ENCODE measurements at places on chromosomes 6 and 20. TPM values are rescaled to one million over a fixed set of nuclear protein-coding genes. Genes with fewer than 3 reads are reported as not detected.

GRCh38 chr20:45306431-45306982 is at the start of gene RBPJL:
Gene RBPJL (plus strand): TSS chr20:45306840. CDS start chr20:45306923, 83 bp downstream.
- DNase-seq = no peak

DNA sequence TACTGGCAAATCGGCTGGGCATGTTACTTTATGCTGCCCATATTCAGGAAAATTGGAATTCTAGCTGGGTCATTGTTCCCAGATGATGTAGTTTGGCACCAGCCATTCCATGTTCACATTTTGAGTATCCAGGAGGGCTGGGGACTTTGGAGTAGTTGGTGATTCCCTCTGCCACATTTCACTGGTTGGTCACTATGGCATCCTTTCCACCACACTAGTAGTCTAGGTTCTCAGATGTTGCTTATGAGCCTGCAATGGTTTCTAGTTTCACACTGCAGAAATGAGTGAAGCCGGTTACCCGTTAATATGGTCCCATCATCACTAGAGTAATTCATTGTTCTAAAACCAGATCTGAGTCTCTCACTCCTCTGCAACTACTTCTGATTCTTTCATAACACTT is 4.6 kb downstream of the PTPN1 start:
- no peak for DNase-seq

DNA sequence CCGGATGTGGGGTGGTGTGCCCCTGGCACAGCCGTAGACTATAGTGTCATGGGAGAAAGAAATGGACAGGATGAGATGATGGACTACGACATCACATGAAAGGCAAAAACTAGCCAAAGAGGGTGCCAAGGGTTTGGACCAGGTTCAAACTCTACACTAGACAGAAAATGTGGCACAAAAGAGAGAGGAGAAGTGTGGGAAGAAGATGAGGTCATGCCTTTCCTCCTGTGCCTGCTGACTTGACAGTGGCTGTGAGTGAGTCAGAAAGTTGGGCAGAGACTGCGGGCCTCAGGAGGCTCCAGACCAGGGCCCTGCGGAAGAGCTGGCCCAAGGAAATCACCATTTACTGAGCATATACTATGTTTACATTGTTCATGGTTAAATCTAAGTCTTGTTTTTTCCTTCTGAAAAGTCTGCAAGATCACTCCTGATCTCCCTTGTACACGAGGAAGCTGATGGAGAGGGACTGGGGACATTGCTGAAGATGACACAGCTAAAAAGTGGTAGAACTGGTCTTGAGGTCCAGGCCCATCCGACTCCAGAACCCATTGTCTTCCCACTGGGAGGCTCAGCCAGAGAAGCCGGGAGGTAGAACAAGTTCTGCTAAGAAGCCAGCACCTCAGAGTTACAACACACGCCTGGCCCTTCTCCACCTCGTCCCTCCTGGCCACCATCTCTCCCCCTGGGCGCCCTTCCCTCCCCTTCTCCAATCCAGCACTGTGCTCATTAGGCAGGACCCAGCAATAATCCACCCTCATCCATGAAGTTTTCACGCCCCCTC is 35.6 kb downstream of the CNKSR3 start:
- peak; percentile 66 for DNase-seq

DNA sequence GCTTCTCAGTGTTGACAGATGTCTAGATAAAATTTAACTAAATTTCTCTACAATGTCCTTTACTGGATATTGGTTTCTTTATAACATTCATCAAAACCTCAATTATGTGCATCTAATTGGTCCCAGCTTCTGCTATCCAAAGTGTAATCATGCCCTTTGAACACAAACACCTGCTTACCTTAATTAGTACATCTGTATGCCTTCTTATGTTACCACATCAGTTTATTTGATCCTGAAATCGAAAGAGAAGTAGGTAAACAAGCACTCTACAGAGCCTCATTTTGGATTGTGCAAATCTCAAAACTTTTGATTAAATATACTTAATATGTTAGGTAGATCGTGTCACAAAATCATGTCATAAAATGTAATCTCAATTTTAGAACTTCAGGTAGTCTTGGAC is 36.5 kb downstream of the TAB2 start:
- no peak for DNase-seq

The SLCO4A1 gene
- total RNA-seq = 0.72 TPM

DNA sequence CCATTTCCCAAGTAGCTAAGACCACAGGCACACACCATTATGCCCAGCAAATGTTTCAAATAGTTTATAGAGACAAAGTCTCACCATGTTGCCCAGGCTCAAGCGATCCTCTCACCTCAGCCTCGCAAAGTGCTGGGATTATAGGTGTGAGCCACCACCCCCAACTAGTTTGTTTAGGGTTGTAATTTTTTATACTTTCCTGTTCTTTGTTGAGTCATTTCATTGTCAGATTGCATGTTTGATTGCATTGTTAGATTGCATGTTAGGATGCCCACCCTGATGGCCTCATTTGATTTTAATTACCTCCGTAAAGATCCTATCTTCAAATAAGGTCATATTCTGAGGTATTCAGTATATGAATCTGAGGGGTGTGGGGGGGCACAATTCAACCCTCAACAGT is 73.3 kb upstream of the SASH1 start:
- DNase-seq = no peak

DNA sequence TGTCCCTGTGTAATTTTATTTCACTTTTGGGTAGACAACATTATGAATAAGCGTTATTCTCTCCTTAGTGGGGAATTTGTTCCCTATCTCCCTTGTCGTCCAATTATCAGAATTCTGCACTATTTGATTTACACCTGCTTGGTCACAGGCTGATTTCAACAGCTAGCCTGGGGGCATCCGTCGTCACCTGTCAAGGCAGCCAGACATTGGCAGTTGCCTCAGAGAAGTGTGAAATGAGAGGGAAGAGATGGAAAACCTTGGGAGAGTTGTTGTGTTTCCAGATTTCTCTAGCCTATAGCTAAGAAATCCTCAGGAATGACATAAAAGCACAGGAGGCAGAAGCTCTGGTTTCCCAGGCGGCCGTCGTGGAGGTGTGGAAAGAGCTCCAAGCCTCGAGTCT is 891 bp upstream of the GHRH start:
- no peak for DNase-seq

The NKX2-2 gene
- total RNA-seq = not detected

DNA sequence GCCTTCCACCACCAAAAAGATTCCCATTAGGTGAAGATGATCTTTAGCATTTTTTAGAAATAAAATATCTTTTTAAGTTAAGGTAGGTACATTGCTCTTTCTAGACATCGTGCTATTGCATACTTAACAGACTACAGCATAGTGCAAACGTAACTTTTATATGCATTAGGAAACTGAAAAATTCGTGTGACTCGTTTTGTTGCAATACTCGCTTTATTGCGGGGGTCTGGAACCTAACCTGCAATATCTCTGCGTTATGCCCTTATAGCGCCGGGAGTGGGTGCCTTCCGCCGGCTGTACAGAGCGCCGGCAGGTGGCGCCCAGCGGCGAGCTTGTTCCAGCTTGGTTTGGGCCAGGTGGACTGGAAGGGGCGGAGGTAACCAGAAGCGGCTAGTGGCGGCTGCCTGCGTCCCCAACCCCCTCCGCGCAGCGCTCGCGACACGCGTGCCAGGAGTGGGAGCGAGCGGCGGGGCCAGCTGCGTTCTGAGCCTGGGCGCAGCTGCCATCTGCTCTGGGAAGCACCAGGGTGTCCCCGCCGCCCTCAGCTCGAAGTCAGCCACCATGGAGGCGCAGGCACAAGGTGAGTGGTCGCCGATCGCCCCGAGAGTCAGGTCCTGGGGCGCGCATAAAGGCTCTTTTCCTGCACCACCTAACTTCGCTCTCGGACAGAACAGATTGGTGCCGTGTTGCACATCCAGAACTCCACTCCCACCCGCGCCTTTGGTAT is at the start of gene TPD52L1:
TPD52L1 (plus strand) TSS at position 383 of the 727 bp plus-strand sequence; CDS start at position 562, 179 bp downstream.
- peak; percentile 67 for DNase-seq

The HLA-DRA gene
- 0.45 TPM for total RNA-seq

GRCh38 chr20:15166744-15167143 is 829.3 kb upstream of the FLRT3 start:
- no peak for DNase-seq

DNA sequence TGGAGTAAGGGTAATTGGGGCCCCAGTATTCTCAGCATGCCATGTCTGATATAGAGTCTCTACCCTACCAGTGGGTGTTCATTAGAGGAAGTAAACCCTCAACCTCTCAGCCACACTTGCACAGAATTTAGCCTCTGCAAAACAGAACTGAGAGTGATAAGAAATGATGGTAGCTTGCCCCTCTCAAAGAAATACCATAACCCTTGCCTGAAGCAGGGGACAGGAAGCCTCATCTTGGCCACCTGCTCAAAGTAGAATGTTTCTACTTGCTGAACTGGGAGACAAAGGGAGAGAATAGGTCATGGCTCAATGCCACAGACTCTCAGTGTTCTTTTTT is 33.7 kb downstream of the SPTLC3 start:
- no peak for DNase-seq

- peak; percentile 29 for DNase-seq
These were observed 80.4 kb downstream of the AK9 start for GRCh38 chr6:109610590-109610989.

GRCh38 chr6:961407-961960 is 268.5 kb upstream of the EXOC2 start:
- DNase-seq = no peak

GRCh38 chr6:121666814-121667213 is 231.4 kb downstream of the GJA1 start:
- DNase-seq = peak; percentile 83

The RNF182 gene
- total RNA-seq = 2.9 TPM

DNA sequence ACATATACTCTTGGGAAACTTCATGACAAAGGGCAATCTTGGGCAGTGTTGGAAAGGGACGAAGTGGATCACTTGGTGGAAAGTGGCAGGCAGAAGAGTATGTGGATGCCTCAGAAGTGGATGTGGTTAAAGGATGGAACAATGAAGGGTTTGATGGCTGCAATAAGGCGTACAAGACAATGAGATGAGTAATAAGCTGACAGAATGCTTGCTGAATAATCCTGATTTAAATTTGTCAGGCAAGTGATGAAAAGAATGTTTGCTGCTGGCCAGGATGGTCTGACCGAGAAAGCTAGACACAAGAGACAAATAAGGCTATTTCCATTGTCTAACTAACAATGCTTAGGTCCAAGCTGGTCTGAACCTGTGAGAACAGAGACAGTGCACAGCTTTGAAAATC is 61.6 kb upstream of the CEP85L start:
- DNase-seq = peak; percentile 63

- no peak for DNase-seq
These were observed 37.9 kb downstream of the PRDM1 start for GRCh38 chr6:106124015-106124414.

The GABRR1 gene
- total RNA-seq = not detected

DNA sequence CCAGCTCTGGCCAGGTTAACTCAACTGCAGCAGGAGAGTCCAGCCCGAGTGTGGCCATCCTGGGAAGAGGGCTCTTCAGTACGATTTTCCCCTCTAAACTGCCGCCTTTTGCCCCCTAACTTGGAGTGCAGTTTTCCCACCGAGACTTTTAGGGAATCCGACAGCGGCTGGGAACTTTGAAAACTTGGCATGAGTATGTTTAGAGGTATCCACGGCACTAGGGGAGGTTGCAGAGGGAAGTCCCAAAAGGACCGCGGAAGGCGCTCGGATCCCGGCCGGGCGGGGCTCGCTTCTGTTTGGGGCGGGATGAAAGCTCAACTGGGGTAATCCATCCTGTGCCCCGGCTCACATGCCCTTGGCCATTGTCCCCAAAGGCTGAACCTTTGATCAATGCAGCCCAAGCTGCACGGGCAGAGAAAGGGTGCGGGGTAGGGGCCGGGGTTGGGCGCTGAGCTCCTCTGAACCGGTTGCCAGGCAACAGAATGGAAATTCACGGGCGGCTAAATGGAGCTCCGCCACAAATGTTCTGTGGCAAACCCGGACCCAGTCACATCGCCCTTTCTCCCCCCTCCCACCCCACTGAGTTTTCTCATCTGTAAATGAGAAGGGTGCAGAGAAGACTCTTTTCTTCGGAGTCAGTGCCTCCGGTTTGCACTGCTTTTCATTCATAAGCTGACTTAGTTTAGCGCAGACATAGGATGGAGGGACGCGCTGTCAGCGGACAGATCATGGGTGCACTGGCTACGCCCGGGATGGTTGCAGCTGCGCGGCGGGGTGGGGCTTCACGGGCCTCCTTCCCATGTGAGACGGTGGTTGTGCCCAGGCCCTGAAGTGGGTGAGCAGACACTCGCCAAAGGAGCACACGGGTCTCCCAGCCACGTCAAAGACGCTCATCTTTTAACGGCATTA is 2.3 kb downstream of the BMP6 start:
- DNase-seq = peak; percentile 52

The SYNDIG1 gene
- total RNA-seq = 1.6 TPM

GRCh38 chr6:165118736-165119135 is 190.7 kb downstream of the C6orf118 start:
- DNase-seq = no peak

DNA sequence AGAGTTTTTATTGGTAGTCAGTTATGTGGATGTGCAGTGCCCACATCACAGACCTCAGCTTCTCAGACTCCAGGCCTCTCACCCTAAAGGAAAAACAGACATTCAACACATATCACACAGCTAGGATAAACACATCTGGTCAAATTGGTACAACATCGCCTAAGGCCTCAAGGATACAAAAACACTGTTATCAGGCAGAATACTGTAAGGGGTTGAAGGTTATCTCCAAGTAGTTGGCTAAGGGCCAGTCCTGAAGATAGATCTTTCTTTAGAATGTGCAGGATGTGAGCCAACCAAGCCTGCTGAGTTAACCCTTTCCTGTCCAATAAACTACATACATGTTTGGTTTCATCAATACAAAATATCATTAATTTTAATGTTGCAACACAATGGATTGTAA is 308.4 kb upstream of the GJE1 start:
- DNase-seq = no peak

The PKIB gene
- 0.57 TPM for total RNA-seq

DNA sequence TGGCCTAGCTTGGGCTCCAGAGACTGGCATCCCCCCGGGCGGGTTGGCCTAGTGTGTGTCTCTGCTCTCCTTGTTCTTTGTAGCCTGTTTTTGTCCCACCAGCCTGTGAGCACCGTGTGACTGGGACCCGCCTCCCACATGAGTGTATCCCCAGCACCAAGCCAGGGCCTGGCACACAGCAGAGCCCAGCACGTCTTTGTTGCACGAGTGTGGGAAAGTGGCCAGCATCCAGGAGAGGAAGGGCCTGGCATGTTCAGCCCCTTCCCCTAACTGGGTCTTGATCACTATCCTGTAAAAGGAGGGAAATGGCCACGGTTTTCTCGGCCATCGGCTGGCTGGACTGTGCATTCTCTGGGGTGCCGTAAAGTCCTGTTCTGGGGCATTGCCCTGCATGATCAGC is 290.1 kb downstream of the BMP7 start:
- no peak for DNase-seq

GRCh38 chr6:13526727-13527670 is 39.6 kb upstream of the GFOD1 start:
- DNase-seq = no peak

The RSPO3 gene
- 7.9 TPM for total RNA-seq

The TMEM151B gene
- not detected for total RNA-seq

DNA sequence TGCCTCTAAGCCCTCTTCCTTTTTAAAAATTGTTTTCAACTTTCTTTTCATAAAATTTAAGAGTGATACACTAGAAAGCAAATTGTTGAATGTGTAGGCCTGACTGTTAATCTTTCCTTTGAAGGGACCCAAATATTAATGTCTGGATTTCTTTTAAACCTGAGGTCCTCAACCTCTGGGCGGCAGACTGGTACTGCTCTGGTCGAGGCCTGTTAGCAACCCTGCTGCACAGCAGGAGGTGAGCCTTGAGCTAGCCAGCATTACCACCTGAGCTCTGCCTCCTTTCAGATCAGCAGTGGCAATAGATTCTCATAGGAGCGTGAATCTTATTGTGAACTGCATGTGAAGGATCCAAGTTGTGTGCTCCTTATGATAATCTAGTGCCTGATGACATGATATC is 191.2 kb downstream of the MANEA start:
- DNase-seq = no peak

The OPN5 gene
- not detected for total RNA-seq

The TMC2 gene
- total RNA-seq = not detected

The EYA2 gene
- total RNA-seq = 1.6 TPM

Measured in fibroblast of the aortic adventitia (primary cell).